Heart left ventricle (tissue), 16 donors: ENCODE measurements at places on chromosomes 16 and 17. TPM values are rescaled to one million over a fixed set of nuclear protein-coding genes. Genes with fewer than 3 reads are reported as not detected.
A peak's percentile ranks its signal among the peaks of the same experiment; 100 is the strongest.

The UBALD1 gene
- total RNA-seq = 18.4 TPM

DNA sequence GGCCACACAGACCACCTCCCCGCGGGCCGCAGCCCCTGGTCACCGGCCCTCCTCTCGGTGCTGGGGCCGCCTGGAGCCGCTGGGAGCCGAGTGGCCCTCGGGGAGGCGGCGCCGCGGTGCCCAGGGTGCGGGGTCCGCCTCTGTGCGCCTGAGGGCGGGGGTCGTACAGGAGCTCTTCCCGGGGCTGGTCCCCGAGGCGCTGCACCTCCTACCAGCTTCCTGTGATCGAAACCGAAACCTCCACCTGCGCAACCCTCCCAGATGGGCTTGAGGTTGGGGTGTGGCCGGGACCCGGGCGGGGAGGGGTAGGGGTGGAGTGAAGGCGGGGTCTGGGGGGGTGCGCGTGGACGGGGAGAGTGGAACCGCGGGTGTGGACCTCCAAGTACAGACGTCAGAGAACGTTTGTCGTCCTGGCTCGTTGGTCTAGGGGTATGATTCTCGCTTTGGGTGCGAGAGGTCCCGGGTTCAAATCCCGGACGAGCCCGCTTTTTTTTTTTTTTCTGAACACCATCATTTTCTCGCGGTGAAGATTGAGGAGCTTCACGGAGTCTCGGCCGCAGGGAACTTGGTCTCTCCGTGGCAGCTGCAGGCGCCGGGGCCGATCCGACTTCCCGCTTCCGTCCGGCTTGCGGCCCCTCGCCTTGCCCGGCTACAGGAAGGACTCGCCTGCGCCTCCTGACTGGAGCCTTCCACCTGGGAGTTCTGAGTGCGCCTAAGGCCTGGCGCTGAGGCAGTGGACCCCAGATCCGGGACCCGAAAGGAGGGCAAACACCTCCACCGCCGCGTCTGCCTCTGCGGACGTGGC, 23.9 kb downstream of the ZNF213 start:
- peak; percentile 83 for DNase-seq

DNA sequence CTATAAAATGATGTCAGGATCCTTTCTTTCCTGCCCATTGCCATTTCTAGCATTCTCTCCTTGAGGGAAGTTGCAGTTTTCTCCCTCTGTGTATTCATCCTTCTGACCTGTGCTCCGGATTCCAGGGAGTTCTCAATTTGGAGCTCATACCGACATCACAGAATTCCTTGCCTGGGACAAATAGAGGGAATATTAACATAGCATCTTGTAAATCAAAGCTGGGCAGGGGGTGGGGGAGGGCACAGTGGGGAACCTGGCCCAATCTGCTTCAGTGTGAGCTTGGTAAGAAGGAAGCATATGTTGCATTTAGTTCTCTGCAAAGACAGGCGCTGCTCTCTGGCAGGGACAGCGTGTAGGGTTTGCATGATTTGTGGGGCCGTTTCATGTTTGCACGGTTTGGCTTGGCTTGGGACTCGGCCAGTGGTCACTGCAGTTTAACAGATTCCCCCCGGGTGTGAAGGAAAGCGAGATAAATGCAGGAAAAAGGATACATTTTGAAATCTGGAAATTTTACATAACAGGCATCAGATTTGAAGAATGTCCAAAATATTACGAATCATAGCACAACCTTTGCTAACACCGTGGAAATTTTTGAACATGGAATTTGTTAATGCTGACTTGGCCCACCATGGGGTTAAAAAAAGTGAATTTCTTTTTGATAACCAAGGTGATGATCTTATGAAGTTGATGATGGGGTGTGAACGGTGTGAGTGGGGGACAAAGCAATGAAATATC, 178.0 kb downstream of the WWOX start:
- no peak for DNase-seq

- peak; percentile 74 for DNase-seq
Observed at GRCh38 chr17:62627904-62628633, 599 bp downstream of the MRC2 start.

GRCh38 chr16:46629331-46630219, 8.4 kb upstream of the SHCBP1 start:
- no peak for DNase-seq
